ENCODE measurements at places on chromosomes 6 and 20.
A peak's percentile ranks its signal among the peaks of the same experiment; 100 is the strongest.

- DNase-seq = no peak
Observed at GRCh38 chr6:25122001-25122400, 157.2 kb upstream of the CARMIL1 start.

- DNase-seq = peak; percentile 71
Observed at GRCh38 chr20:21235484-21236445, 67.4 kb upstream of the XRN2 start.

DNA sequence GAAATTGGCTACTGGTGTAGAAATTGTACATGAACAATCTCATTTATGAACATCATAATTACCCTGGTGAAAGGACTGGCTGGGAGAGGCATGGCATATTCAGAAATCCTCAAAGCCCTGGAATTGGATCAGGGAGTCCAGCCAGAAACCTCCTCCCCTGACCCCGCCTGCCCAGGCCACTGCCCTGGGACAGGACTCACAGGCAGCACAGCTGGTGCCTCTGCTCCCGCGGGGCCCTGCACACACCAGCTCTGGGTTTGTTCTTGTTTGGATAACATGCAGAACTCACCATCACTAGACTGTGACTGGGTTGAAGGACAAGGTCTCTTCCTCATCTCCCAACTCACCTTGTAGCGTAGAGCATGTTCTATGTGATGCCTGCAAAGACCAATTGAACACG lies 56.2 kb downstream of the AGPAT4 start:
- no peak for DNase-seq

DNA sequence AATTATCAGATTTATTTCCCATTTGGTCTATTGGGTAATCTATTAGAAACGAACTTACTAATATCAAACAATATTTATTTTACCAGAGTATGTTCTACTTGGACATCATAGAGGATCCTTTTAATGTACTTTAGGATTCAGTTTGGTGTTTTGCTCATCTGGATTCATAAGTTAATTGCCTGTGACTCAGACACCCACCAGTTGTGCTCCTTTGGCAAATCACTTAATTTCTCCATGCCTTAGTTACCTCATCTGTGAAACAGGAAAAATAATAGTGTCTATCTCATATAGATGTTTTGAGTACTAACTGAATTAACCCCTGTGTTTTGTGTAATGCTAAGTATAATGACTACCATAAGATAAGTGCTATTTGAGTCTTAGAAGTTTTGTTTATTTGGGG lies 292.1 kb downstream of the LAMA2 start:
- DNase-seq = no peak

DNA sequence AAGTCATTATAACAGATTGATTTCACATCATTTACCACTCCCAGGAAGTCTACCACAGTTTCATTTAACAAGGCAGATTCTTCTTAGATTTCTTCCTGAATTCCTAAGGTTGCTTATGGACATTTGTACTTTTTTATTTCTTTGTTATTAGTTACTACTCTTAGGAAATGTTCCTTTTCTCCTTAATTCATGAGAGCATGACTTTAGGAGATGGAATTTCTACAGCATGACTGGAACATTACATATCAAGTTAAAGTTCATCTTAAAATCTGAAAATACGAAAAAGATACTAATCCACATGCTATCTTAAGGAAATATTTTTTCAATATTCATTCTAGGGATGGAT lies 22.3 kb downstream of the CNKSR3 start:
- DNase-seq = no peak

GRCh38 chr6:63716169-63716568 lies 80.6 kb downstream of the PHF3 start:
- no peak for DNase-seq

GRCh38 chr20:13276945-13277541 lies 56.0 kb downstream of the ISM1 start:
- DNase-seq = no peak
